ENCODE measurements at places on chromosomes 11 and 22.

DNA sequence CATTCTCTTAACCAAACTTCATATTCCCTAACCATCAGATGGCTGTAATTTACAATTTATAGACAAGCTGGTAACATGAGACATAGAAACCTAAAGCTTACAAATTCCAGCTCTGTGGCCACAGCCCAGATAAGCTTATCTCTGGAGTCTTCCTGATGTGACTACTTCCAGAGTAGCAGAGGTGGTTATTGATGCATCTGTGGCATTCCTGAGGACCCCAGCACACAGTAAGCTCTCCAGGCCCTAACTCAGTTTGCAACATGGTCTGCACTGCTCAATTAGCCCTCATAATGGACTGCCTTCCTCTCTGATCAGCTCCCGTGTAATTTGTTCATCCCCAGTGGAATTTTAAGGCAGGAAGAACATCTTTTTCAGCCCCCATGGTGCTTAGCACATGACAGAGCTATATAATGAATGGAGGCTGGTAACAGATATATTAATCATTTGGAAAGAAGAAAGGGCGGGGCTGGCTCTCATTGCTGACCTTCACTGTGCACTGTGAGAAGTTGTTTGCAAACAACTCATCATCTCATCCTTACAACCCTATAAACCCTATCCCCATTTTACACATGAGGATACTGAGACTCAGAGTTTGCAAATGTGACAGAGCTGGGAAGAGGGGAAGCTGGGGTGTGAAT is 30.1 kb upstream of the KCNJ11 start:
- DNase-seq = no peak

- DNase-seq = no peak
Observed at GRCh38 chr11:84022695-84023094, 736.5 kb upstream of the CCDC90B start.

GRCh38 chr22:20503816-20504215 is 3.6 kb upstream of the MED15 start:
- no peak for DNase-seq

DNA sequence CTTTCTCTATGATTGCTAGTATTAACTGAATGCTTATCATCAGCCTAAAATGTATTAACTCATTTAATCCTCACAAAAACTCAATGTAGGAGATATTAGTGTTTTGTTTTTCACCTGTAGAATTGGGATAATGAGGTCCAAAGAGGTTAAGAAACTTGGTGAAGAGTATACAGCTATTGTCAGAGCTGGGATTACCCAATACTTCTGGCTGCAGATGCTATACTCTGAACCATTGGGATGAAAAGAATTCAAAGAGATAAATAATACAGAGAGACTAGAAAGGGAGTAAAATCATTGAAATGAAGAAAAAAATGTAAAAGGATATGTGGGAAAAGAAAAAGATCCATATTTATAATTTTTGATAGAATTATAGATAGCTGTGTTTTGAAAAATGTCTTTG is 137.1 kb downstream of the TRPC6 start:
- no peak for DNase-seq

GRCh38 chr11:105220121-105220520 is 80.6 kb upstream of the CARD18 start:
- peak; percentile 75 for DNase-seq

GRCh38 chr22:25911243-25911972 is 169.4 kb downstream of the MYO18B start:
- no peak for DNase-seq

GRCh38 chr11:13289081-13289480 is 11.5 kb downstream of the BMAL1 start:
- no peak for DNase-seq

DNA sequence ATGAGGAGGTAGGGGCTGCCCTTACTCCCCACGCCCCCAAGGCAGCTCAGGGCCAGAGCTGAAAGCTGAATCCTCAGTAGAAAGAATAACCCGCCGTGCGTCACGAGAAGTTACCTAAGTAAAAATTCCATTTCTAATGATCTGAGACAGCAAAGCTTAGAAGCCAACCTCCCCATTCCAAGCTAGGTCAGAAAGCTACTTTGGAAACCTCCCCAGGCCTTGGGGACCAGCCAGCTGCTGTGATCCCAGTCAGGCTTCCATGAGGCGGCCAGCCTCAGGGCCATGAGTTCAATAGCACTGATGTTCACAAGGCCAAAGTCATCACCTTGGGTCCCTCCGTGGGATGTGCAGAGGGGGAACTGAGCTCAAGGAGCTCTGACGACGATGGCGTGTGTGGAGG is 6.9 kb downstream of the SHISAL1 start:
- no peak for DNase-seq

DNA sequence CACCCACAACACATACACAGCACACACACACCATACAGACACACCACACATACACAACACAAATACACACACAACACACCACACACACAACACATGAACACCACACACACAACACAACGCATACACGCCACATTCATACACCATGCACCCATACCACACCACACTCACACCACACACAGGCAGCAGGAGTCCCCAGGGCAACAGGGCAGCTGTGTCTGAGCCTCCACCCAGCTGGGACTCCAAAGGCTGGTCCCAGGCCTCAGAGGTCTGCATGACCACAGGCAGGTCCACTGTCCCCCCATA is 3.3 kb upstream of the WNT7B start:
- DNase-seq = no peak

DNA sequence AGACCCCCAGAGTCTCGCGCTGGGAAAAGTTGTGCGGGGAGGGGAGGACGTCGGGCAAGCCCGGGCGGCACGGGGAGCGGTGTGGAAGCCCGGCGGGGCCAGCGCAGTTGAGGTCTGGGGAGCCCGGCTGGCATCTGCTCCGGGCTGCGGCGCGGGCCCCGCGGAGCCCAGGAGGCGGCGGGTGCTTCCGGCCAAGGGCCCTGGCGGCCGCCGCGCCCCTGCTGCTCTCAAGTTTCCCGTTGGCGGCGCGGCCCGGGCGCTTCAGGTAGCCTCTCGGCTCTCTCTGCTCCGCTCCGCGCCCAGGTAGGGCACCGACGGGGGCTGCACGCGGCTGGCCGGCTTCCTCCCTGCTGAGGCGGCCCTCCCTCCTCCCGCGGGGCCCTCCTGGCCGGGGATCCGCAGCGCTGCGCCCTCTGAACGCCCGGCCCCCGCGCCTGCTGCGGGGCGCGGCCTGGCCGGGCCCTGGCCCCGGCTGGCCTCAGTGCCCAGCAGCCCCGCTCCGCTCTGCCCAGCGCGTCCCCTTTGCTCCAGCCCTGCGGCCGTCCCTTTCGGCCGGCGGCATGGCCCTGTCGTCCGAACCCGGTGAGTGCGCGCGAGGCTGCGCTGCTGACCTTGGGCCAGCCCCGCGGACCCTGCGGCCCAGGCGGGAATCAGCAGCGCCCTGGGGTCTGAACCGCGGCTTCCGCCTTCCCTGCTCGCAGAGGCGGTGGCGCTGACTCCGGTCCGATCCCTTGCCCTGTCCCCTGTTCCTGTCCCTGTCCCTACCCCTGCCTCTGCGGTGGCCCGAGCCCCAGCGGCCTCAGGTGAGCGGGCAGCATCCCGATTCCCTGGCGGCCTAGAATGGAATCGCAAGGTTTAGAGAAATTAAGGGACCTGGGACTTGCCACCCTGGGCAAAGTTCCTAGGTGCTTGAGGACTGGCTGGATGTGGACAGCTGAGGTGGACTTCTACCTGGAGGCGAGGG is 4.3 kb upstream of the AMPD3 start:
- peak; percentile 69 for DNase-seq

All from suppressor macrophage treated with lipopolysaccharide for 1 hour (primary cell).